ENCODE measurements at places on chromosomes 12 and 14. TPM values are rescaled to one million over a fixed set of nuclear protein-coding genes. Genes with fewer than 3 reads are reported as not detected.

DNA sequence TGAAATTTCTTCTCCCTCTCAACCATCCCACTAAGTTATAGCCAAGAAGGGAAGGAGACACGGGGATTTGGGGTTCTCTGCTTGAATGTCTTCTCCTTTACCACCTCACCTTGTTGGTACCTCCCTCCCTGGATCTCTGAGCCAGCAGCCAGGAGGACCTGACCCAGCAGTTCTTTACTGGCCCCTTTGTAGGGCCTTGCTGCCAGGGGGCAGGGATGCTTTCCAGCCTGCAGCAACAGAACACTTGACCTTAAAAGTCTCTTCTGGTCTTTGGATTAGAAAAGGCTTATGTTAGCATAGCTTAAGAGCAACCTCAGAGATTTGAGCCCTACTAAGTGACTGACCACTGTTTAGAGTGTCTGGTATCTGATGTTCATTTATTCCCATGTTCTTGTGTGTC, 10.4 kb downstream of the MLEC start:
- DNase-seq: no peak

The GEMIN2 gene
- total RNA-seq: 13.3 TPM

DNA sequence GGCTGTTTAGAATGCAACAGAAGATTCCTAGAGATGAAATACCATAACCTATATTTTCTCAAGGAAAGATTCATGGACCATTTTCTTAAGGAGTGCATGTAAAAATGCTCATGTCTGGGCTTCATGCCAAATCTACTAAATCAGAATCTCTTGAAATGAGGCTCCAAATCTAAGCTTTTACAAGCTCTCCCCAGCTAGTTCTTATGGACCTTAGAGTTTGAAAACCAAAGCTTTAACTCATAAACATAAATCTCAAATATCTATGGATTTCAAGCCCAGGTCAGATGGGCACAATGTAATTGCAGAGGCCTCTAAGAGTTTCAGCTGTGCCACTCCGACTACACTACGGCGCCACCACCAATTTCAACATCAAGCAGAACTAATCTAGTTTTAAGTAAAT, 117.3 kb upstream of the CAND1 start:
- DNase-seq: no peak

The RNASE7 gene
- total RNA-seq: 0.16 TPM

GRCh38 chr12:110844551-110845338, 2.0 kb upstream of the CCDC63 start:
- no peak for DNase-seq

GRCh38 chr12:54374562-54375258, 9.8 kb downstream of the ZNF385A start:
- DNase-seq: no peak

DNA sequence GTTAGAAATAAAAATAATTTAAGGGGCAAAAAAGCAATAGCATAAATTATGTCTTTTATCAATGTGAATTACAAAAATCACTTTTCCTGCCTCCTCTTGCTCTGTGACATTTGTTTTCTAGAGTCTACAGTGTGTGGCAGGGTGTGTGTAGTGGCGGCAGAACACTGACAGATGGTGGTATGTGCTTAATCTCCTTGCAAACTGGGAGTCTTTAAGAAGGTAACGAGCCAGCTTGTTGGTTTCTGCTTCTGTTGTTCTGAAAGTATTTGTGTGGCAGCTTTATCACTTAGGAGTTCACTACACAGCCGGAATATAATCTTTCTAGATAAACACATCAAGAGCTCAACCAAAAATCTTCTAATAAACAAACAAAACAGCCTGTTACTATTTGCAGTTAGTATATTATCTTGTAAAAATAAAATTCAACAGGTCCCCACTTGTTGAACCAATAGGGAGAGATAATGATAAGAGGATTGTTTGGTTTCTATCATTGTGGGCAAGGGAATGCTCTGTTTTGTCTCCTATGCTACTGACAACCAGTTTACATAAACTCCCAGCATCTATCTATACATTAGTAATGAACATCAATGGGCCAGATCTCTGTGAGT, 13.0 kb downstream of the CDKL1 start:
- no peak for DNase-seq

DNA sequence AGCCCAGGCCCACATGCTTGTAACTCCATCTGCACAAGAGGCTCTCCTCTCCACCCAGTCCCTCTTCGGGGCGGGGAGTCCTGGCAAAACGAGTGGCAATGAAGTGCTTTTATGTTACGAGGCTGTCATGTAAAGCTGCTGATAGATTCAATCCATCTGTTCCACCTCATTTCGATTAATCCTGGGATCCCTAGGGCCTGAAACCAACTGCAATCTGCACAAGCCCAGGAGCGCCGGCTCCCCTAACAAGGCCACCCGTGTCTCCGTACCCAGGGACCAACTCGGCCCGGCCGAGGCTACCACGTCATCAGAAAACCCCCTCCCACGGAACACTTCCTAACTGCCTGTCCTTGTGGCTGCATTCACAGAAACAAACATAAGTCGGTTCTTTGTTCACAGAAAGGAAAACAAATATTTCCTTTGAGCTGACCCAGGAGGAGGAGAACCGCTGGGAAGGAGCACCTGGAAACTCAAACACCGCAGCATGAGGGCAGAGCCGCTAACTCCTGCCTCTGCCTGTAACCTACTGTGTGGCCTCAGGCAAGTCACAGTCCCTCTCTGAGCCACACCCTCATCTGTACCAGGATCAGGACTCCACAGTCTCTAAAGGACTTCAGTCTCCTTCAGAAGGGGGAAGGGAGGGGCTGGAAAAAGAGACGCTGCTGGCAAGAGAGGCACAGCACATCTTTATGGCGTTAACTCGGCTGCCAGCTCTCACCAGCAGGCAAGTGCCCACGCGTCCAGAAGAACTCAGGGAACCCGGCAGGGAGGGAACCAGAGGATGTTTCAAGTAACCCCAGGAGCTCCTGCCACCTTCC, 47.8 kb downstream of the CCDC88C start:
- no peak for DNase-seq

- no peak for DNase-seq
Measured at GRCh38 chr12:90575995-90576394, 379.0 kb downstream of the CCER1 start.

GRCh38 chr14:24139272-24139934, 2.0 kb downstream of the EMC9 start:
- no peak for DNase-seq

DNA sequence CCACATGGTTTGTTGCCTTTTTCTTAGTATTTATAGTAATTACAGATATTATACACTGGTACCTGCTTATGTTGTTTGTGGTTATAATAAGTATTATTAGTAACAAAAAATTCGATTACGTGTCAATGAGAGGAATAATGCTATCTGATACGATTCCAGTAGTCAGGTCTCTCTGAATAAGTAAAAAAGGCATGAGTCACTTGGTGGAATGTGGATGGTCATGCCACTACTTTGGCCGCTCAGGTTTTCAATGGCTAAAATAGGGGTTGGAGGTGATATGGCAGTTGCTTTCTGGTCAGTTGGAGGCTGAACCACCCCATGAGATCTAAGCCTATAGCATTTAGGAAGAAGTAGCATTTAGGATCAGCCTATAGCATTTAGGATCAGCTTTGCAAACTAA, 255.9 kb downstream of the NPAS3 start:
- no peak for DNase-seq

The KRT72 gene
- total RNA-seq: not detected

GRCh38 chr14:65791191-65791981, 378.9 kb downstream of the FUT8 start:
- no peak for DNase-seq

The RNASE3 gene
- not detected for total RNA-seq

- no peak for DNase-seq
Measured at GRCh38 chr12:118866346-118866745, 115.0 kb upstream of the SRRM4 start.
